SIG-M5 (cell line): ENCODE measurements at places on chromosomes 7 and 10.

- no peak for DNase-seq
These were observed 8.9 kb upstream of the PKD1L1 start for GRCh38 chr7:47957156-47957555.

DNA sequence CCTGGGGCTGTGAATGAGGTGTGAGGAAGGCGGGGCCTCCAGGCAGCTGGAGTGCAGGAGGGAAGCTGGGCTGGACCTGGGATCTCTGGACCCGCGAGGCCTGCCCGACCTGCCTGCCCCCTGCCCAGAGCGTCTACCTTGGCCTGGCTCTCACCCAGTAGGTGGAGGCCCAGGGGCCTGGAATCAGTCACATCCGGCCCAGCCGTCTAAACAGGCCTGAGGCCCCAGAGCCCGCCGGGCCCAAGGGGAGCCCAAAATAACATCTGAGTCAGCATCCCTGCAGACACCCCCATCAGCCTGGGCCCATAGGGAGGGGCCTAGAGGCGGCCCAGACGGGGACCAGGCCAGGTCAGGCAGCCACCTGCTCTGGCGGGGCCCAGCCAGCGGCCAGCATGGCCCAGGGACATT is 15.1 kb upstream of the ELN start:
- no peak for DNase-seq

GRCh38 chr7:113892818-113893217 is 26.0 kb downstream of the PPP1R3A start:
- no peak for DNase-seq

GRCh38 chr10:8230902-8231301 is 176.4 kb downstream of the GATA3 start:
- no peak for DNase-seq

DNA sequence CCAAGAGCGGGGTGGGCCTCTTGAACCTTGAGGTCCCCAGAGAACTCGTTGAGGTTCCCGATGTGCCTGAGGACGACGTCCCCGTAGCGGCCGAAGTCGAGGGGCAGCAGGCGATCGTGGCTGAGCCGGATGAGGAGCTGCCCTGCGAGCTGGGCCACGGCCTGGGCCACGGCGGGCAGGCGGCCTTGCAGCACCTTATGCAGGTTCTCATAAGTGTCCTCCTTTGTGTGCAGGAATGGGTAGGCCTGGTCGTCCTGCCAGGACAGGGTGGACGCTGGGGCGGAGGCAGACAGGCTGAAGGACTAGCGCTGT is 14.2 kb downstream of the TFR2 start:
- DNase-seq: no peak

GRCh38 chr10:66678521-66678920 is 247.3 kb upstream of the LRRTM3 start:
- DNase-seq: no peak

DNA sequence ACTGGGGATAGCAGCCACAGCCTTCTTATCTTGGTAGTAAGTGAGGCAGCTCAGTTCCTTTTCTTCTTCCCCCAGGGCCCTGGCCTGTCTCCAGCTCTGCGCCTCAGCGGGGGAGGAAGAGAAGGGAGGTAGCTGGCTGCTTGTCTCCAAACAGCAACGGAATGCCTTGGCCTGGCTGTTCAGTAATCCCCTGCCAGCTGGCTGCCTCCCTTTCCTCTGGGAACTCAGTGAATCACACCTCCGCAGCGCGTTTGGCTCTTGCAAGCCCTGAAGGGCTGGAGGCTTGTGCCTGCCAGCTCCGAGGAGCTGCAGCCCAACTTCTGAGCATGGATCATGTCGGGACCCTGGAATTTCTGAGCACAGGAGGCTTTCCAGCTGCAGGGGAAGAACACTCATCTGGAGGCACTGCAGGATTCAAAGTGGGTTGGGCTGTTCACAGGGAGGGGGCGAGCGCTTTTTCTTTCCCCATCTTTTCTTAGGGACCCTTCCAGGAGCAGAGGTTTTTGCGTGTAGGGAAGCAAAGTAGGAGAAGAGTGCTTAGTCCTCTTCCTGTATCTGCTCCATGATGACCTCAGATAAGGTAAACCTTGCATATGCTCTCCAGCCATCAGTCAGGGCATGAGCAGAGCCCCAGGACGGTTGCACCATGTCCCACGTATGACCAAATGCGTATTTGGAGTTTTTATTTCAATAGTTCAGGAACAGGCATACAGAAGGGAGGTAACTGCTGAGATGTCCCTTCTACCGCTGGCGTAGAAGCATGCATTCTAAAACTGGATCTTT is 253.2 kb upstream of the INHBA start:
- no peak for DNase-seq

- DNase-seq: no peak
These were observed 62.3 kb downstream of the OSBPL3 start for GRCh38 chr7:24917510-24918239.

- DNase-seq: no peak
These were observed 362.8 kb upstream of the MBL2 start for GRCh38 chr10:53135213-53135896.

GRCh38 chr7:37476428-37476827 is 27.8 kb upstream of the ELMO1 start:
- no peak for DNase-seq

GRCh38 chr10:97434055-97434454 is 8.1 kb downstream of the PGAM1 start:
- no peak for DNase-seq

GRCh38 chr10:121900443-121901174 is 27.2 kb downstream of the ATE1 start:
- no peak for DNase-seq

- DNase-seq: no peak
These were observed 722 bp downstream of the UPF2 start for GRCh38 chr10:12041766-12042408.

DNA sequence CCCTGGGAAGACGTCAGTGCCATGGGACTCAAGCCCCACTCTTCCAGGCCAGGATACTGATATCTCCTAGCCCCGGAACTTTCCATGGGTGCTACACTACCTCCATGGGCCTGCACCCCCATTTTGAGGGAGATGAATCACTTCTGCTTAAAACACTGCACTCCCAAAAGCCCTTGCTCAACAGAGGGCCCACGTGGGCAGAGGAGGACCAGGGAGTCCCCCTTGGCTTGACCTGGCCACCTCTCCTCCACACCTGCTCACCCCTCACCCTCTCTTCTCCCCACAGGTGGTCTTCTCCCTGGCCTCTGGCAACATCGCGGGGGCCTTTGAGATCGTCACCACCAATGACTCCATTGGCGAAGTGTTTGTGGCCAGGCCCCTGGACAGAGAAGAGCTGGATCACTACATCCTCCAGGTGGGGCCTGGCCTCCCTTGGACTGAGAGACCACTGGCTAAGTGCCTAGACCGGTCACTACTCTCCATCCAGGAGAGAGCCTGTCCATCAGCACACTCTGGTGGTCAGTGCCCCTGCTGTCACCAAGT is 19.9 kb upstream of the C10orf105 start:
- DNase-seq: no peak

GRCh38 chr10:85995791-85996190 is 370.8 kb downstream of the GRID1 start:
- DNase-seq: no peak

GRCh38 chr10:28939281-28940157 is 262.2 kb downstream of the BAMBI start:
- no peak for DNase-seq

- no peak for DNase-seq
These were observed 411.6 kb downstream of the DPP6 start for GRCh38 chr7:154463794-154464193.

GRCh38 chr10:58435297-58435985 is 50.2 kb downstream of the TFAM start:
- no peak for DNase-seq

GRCh38 chr7:151754142-151754590 is 122.7 kb downstream of the PRKAG2 start:
- DNase-seq: no peak

- no peak for DNase-seq
These were observed 2.6 kb upstream of the CAV1 start for GRCh38 chr7:116522247-116522646.

GRCh38 chr7:102828286-102828685 is 79.5 kb downstream of the FAM185A start:
- DNase-seq: no peak

GRCh38 chr7:31002256-31002655 is 38.5 kb downstream of the GHRHR start:
- DNase-seq: no peak

DNA sequence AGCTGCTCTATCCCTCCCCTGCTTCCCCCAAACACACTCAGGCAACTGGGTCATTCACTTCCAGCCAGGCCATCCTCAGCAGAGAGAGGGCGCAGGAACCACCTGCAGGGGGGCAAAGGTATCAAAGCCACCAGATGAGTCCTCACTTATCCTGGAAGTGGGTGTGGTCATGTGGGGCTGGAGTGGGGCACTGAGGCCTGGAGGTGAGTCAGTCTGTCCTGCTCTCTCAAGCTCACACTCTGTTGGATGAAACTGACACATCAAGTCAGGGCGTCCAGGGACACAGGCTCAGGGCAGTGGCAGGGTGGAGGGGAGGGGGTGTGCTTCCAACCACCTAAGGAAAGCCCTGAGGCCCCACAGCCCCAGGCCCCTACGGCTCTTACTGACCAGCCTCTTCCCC is 8.0 kb upstream of the ELFN1 start:
- DNase-seq: no peak

GRCh38 chr7:111175908-111176441 is 85.0 kb downstream of the LRRN3 start:
- DNase-seq: no peak

DNA sequence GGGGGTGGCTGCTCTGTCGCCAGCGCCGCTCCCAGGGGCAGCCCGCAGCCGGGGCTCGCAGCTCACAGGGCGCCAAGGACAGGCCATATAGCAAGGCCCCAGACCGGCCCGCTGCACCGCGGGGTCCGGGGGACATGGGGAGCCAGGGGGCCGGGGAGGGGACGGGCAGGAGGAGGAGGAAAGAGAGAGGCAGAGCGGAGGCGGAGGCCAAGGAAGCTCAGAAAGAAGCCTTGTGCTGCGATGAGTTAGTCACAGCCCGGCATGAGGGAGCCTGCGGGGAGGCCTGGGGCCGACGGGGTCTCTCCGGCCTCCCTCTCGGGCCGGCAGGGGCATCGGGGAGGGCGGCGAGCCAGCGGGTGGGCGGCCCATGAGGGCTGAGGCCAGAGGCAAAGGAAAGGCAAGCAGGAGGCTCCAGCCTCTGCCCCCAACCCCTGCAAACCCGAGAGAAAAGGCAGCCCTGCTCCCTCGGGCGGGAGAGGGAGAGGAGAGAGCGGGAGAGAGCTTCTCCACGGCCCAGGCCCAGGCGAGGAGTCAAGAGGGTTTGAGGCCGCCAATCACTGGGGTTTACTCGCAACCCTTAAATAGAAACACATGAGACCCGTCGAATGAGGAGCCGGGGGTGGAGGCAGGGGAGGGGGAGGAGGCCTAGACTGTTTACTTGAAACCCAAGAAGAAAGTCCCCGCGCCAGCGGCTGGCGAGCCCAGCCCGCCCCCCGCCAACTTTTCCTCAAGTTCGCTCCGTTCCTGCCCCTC is 167.9 kb downstream of the NEURL1 start:
- DNase-seq: no peak

GRCh38 chr10:63699785-63700613 is 178.8 kb downstream of the REEP3 start:
- no peak for DNase-seq

GRCh38 chr7:27143950-27144780 is 684 bp upstream of the HOXA5 start:
- DNase-seq: no peak
